Cortex of kidney (tissue), 1 donor: ENCODE measurements at places on chromosomes 5 and 9.

DNA sequence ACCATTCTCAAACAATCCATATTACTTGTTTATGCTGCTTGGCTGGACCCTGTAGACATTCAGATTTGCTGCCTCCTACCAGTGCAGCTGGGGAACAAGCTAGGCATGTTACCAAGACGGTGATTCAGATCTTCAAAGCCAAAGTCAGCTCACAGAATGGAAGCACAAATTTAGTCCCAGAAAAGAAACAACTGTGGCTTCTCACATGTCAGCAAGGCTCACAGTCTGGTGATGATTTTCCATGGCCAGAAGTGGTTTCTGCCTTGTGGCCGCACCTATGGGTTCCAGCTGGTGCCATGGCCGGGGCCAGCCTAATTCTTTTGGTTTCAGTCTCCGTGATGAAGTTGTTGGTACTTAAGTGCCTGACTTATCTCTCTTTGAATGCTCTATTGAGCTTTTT lies 182.2 kb downstream of the TMC1 start:
- DNase-seq = no peak

- no peak for DNase-seq
Observed at GRCh38 chr5:59779453-59779852, 114.1 kb downstream of the PDE4D start.

GRCh38 chr9:94289691-94290090 lies 30.6 kb downstream of the ZNF169 start:
- DNase-seq = no peak

GRCh38 chr9:103361906-103362305 lies 366.8 kb downstream of the CYLC2 start:
- no peak for DNase-seq

GRCh38 chr5:150017226-150018005 lies 16.9 kb downstream of the HMGXB3 start:
- DNase-seq = no peak

DNA sequence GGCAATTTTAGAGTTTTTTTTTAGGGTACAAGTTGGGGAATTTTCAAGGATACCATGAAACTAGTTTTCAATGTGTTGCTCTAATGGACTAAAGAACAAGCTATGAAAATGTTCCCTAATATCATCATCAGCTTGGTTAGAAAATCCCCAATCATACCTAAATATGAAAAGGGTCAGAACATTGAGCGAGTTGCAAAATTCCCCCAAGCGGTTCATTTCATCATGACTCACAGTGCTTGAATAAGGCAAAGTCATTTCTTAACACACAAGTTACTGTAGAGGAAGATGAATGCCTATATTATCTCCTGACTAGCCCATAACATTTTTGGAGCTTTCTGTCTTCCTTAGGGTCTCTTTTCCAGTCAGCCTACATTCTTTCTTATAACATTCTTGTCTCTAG lies 62.7 kb downstream of the ST8SIA4 start:
- no peak for DNase-seq

GRCh38 chr5:45402804-45403455 lies 293.2 kb downstream of the HCN1 start:
- no peak for DNase-seq

- DNase-seq = no peak
Observed at GRCh38 chr9:75582870-75583269, 307.6 kb upstream of the PCSK5 start.

DNA sequence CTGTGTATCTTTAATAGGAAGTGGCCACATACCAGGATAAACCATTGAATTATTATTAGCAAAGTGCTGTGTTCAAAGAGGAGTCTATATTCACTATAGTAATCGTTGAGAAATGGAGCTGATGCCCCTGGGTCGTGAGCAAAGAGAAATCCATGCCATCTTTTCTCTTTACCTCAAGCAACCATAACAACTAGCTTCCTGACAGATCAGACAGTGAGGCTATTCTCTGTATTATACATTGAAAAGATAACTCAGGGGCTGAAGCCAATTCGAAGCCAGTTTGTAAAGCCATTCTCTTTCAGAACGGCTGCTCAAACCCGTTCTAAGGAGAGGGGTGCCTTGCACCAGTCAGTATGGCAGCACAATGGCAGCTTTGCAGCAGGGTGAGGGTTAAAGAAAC lies 680.6 kb downstream of the SEMA5A start:
- no peak for DNase-seq

GRCh38 chr5:6718161-6718681 lies 5.0 kb downstream of the TENT4A start:
- no peak for DNase-seq

DNA sequence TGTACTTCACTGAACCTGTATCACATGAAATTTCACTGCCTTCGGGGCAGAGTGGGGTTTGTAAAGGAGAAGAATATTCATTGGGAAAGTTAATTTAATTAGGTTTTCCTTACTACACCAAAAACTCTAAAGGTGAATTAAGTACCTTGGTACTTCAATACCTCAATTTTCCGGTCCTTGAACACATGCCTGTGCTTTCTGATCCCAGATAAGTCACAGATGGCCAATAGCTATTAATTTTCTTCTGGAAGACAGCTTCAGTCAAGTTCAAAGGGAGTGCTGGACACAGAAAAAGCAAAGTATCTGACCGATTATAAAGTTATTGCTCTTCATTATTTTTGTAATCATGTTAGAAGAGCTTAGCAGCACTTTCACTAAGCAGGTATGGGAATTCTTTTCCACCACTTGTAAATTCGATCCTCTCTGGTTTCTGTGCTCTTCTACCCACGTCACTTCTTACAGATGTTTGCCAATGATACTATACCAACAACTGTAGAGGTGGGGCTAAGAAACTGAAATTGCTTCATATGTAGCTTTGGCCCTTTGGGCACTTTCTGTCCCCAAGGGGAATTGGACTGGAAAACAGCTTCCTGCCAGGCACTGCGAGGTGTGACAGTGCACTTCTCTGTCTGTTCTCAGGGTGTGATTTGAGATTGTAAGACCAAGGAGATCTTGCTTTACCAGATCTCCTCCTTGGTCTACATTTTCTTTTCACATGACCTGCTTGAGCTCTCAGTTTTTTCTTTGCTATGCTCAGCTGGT lies 164.0 kb downstream of the CCDC192 start:
- no peak for DNase-seq

- DNase-seq = no peak
Observed at GRCh38 chr5:79464695-79465332, 49.1 kb downstream of the HOMER1 start.

DNA sequence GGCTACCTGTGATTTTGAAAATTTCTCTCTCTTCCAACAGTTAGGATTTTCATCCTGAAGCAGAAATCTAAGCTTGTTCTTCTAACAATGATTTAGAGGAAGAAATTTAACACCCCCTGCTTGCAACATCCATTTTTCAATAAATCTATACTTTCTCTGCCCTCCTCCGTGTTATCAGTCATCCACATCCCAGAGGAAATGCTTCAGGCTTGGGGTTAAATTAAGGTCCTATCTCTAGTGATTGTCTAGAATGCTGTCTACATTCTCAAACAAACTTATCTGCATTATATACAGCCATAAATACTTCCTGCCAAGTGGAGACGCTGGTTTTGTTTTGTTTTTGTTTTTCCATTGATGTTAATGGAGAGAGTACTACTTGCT lies 371.0 kb downstream of the CSNK1G3 start:
- DNase-seq = no peak

- no peak for DNase-seq
Observed at GRCh38 chr9:126299706-126300276, 26.8 kb upstream of the MVB12B start.

- DNase-seq = no peak
Observed at GRCh38 chr9:98567540-98568233, 141.0 kb downstream of the GABBR2 start.

- no peak for DNase-seq
Observed at GRCh38 chr5:142922223-142922952, 152.2 kb downstream of the ARHGAP26 start.

- no peak for DNase-seq
Observed at GRCh38 chr5:156137071-156137869, 189.7 kb upstream of the SGCD start.

- no peak for DNase-seq
Observed at GRCh38 chr9:34572092-34572491, 17.4 kb downstream of the CNTFR start.
